ENCODE measurements at places on chromosomes 1 and 21. TPM values are rescaled to one million over a fixed set of nuclear protein-coding genes. Genes with fewer than 3 reads are reported as not detected.

DNA sequence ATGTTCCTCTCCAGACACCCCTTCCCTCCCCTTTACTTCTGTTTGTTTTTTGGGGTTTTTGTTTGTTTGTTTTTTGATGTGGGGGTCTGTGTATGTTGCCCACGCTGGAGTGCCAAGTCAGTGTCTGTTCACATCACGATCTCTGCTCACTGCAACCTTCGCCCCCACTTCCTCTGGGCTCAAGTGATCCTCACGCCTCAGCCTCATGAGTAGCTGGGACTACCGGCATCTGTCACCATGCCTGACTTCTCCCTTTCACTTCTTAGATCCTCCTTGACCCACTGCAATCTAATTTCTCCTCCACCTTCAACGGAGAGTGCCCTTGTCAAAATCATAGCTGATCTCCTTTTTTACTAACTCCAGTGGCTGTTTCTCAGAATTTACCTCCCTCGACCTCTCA is 100.7 kb upstream of the KIF26B start:
- DNase-seq: no peak

Gene NR1I3
- not detected for total RNA-seq

DNA sequence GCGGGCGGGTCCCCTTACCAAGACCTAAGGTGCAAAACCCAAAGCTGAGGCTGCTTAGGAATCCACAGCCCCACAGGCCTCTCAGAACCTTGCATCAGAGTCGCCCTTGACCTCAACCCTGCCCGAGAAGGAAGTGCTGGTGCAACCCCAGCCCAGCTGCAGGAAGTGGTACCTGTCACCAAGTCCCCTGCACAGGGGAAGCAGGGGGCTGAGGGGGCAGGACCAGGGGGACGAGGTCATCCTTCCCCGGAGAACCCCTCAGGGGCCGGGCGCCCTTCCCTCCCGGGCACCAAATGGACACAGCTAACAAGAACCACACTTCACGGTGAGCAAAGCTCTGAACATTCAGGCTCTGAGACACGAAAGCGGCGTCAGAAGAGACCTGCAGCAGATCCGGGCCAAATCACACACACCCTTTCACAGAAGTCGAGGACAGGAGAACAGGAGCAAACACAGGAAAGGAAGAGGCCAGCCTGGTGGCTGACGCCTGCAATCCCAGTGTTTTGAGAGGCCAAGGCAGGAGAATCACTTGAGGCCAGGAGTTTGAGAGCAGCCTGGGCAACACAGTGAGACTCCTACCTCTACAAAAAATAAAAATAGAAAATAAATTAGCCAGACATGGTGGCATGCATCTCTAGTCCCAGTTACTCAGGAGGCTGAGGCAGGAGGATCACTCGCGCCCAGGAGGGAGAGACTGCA is 6.4 kb downstream of the ITGB2 start:
- DNase-seq: no peak

DNA sequence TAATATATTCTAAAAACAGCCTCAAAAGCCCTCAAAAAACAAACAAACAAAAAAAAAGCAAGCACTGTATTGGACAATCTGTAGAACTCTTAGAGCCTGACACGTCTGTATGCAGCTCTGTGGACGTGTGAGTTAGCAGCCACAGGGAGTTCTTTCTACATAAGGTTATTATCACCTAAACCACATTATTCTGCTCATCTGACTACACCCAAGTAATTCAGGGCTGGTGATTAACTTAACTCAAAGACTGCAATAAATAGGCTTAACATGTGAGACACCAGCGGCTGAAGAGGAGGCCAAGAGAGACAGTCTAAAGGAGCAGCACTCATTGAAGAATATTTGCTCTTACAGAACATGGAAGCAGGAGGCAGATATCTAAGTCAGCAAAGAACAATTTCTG is 316.0 kb downstream of the VAV3 start:
- no peak for DNase-seq

Gene HTR1D
- not detected for total RNA-seq

Gene TIE1
- total RNA-seq: 3.1 TPM

GRCh38 chr1:98398649-98399048 is 262.9 kb upstream of the SNX7 start:
- DNase-seq: no peak

Gene KCNA2
- 0.76 TPM for total RNA-seq

GRCh38 chr1:156648951-156649350 is 7.0 kb downstream of the BCAN start:
- DNase-seq: no peak

DNA sequence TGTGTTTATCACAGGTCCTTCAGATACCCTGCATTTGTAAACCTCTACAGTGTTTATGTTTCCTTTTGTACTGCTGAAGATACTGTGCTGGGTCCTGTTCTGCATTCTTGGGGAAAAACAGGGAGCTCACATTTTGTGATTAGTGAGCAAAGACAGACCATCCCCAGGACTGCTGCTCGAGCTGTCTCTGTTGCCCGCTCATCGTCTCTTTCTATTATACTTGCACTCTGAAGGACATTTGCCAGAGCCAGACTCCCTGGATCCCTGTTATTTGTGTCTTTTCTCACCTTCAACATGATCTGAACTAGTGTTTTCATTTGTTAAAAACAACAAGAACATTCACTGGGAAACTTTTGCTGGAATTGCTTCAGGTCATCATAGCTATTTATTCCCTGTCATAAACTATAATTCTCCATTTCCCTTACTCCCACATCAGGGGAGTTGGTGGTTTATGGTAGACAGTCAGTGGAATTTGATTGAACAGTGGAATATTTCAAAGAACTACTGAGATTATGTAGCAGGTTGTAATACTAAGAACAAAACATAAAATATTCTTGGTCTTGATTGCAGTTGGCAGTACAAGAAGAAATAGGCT is 53.0 kb downstream of the PRRX1 start:
- DNase-seq: no peak

DNA sequence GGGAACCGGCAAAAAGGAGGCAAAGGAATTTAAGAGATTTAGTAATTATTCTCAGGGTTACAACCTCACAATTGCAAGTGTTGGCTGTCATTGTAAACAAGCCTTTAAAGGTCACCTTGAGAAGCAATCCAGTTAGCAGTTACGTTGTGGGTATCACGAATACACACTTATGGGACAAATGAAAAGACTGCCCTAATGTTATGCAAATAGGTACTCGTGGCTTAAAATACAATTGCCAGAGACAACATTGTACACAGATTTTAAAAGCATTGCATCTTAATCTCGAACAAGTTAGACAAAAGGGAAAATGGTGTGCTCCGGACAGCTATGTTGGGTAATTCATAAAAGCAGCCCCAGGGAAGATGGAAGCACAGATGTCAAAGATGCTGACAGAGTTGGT is 120.5 kb upstream of the ZC3H12A start:
- no peak for DNase-seq

GRCh38 chr21:43940329-43941050 is 71.6 kb upstream of the TRAPPC10 start:
- no peak for DNase-seq

DNA sequence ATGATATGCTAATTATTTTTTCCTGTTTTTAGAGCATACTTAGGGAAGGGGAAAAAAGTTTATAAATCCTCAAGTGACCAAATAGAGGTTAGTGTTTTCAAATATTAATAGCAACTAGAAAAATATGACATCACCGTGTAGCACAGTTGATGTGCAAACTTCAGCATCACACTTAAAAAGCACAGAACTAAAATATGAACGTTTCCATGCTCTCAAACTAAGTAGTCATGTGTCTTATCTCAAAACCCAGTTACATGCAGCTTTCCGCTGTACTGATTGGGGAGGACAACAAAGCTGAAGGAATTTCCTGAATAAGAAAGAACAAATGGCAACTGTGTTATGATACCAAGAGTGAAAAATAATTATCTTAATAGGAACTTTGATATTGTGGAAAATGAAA is 903.7 kb downstream of the ADGRL2 start:
- DNase-seq: no peak

Measured in esophagus squamous epithelium (tissue), 5 donors.